ENCODE measurements at places on chromosomes 1 and 21. TPM values are rescaled to one million over a fixed set of nuclear protein-coding genes. Genes with fewer than 3 reads are reported as not detected.

- no peak for DNase-seq
- H3K4me1 ChIP-seq, result no peaks in the 10 kb centered on the region
- H3K27ac ChIP-seq, result peak overlapping the region; percentile 5
Measured at GRCh38 chr1:234372011-234372757, 1.1 kb upstream of the COA6 start.

DNA sequence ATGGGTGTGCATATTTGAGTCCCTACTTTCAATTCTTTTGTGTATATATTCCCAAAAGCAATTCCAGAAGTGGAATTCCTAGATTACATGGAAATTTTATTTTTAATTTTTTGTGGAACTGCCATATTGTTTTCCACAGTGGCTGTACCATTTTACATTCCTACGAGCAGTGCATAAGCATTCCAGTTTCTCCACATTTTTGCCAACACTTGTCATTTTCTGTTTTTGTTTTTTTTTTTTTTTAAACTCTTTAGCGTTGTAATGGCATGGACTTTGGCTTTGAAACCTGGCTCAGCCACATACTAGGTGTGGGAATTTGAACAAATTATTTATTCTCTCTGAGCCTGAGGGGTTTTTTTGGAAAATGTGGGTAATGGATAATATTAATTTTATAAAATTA lies 214.5 kb upstream of the UBE2U start:
- no peak overlapping the region for H3K27ac ChIP-seq
- H3K36me3 ChIP-seq, result no peaks in the 10 kb centered on the region
- no peaks in the 10 kb centered on the region for H3K4me1 ChIP-seq
- H3K27me3 ChIP-seq, result no peaks in the 10 kb centered on the region
- no peak overlapping the region for H3K4me3 ChIP-seq

DNA sequence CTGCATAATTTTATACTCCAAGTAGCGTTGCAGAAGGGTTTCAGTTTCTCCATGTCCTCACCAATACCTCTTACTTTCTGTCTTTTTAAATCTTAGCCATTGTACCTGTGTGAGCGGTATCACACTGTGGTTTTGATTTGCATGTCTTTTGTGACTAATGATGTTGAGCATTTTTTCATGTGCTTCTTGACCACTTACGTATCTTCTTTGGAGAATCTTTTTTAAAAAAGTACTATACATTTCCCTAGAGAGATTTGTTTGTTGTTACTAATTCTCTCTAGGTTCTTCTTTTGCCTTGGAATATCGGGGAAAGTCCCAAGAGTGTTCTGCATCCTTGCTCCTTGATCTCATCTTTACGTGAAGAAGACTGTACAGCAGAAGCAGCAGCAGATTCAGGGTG lies 81.8 kb upstream of the WARS2 start:
- H3K27ac ChIP-seq, result no peak overlapping the region
- H3K36me3 ChIP-seq, result no peaks in the 10 kb centered on the region
- no peak overlapping the region for H3K4me3 ChIP-seq
- H3K4me1 ChIP-seq, result no peaks in the 10 kb centered on the region

GRCh38 chr1:38183096-38183495 lies 136.5 kb upstream of the POU3F1 start:
- H3K27ac ChIP-seq, result no peak overlapping the region
- H3K4me1 ChIP-seq, result no peaks in the 10 kb centered on the region
- H3K27me3 ChIP-seq, result no peaks in the 10 kb centered on the region
- DNase-seq, result no peak
- no peak overlapping the region for H3K4me3 ChIP-seq

DNA sequence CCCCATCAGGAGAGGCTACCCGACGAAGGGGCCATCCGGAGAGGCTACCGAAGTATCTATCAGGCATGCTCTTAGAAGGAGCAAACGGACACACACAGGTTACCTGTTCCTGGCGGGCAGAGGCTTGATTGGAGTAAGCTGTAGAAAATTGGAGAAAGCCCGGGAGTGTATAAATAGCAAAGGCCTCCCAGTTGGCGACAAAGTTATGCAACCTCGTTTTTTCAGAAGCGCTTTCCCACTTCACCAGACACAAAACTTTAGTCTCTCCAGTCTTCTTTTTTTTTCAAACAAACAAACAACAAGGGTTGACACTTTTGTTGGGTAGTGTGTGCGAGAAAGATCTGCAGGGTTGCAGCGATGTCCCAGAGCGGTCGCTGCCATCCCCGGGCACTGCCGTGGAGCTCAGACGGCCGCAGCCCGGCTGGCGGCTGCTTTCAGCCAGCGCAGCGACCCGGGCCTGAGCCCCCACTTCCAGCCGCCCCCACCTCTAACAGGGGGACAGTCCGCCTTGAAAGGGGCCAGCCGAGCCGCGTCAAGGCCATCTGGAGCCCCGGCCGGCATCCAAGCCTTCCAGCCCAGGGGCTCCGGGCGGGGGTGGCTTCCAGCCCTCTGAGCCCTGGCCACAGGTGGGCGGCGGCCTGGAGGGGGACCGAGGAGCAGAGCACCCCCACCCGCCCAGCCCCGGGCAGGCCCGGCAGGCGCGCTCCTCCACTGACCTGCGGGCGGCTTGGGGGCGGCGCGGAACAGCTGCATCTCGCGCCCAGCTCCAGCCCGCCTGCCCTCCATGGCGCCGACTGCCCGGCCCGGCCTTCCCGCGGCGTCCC lies 616 bp downstream of the MCOLN3 start:
- DNase-seq, result no peak
- no peaks in the 10 kb centered on the region for H3K36me3 ChIP-seq
- no peak overlapping the region for H3K27ac ChIP-seq

GRCh38 chr21:32547018-32547417 lies 38.3 kb downstream of the TCP10L start:
- H3K27ac ChIP-seq, result no peak overlapping the region
- no peaks in the 10 kb centered on the region for H3K27me3 ChIP-seq
- no peaks in the 10 kb centered on the region for H3K36me3 ChIP-seq
- no peak overlapping the region for H3K4me3 ChIP-seq
- no peaks in the 10 kb centered on the region for H3K4me1 ChIP-seq
- DNase-seq, result no peak

DNA sequence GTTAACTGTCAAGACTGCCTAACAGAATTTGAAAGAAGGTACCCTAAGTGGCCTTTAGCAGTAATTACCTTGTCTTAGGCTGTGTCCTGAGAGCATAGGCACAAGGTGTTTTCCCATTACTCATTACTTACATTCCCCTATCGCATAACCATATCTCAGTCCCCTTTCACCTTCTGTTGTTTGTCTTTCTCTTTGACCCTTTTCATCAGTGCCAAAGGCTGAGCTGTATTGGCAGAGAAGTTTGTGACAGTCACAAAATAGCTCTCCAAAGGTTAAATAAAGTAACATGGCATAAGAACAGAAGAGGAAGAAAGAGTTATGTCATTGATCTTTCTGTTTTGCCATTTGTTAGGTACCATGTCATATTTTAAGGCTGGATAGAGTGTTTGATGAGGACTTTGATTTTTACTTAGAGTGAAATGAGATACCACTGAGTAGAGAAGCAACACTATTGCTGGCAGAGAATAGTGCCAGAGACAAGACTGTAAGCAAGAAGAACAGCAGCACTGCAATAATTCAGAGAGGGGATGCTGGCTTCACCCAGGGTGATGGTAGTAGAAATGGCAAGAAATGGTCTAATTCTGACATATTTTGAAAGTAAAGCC lies 497.8 kb downstream of the TTLL7 start:
- peak overlapping the region; percentile 54 for H3K27ac ChIP-seq
- H3K27me3 ChIP-seq, result no peaks in the 10 kb centered on the region
- peaks cover 16% of the 10 kb centered on the region for H3K4me1 ChIP-seq
- DNase-seq, result no peak
- no peak overlapping the region for H3K4me3 ChIP-seq
- H3K36me3 ChIP-seq, result no peaks in the 10 kb centered on the region

- no peak for DNase-seq
- peak overlapping the region; percentile 67 for H3K27ac ChIP-seq
- H3K4me1 ChIP-seq, result peaks cover 16% of the 10 kb centered on the region
- no peaks in the 10 kb centered on the region for H3K27me3 ChIP-seq
Measured at GRCh38 chr1:184755226-184756065, 788 bp upstream of the EDEM3 start.

DNA sequence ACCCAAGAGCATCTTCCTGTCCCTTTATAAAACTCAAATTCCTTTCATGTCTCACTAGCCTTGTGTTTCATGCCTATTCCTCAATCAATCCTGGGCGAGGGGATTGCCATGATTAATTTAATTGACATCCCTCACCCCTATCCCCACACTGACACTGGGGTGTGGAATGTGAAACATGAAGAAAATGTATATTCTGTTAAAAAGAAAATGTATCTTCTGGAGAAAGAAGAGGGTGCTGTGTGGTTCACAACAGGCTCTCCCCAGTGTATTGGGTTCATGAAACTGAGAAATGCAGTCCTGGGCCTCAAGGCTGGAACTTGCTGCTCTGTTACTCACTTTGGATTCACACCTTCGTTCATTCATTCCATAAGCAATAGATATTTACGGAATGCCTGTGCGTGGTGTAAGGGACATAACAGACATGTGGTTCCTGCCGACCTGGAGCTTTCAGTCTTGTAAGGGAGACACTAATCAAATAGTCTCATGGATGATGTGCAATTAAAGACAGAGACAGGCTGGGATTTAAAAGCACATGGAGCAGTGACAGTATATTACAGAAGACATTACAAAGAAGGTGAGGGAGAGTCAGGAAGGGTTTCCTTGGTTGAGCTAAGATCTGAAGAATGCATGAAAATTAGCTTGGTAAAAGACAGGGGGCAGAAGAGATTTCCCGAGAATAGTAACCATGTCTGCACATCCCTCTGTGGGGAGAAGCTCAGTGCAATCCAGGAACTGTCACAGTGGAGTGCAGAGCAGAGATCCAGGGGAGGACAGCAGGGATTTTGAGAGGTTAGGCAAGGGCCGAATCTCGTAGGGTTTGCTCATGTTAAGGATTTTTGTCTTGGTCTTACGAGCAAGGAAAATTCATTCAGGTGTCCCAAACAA lies 32.1 kb downstream of the SERTAD4 start:
- no peak overlapping the region for H3K4me3 ChIP-seq
- no peaks in the 10 kb centered on the region for H3K4me1 ChIP-seq
- no peak for DNase-seq
- no peaks in the 10 kb centered on the region for H3K27me3 ChIP-seq
- H3K36me3 ChIP-seq, result no peaks in the 10 kb centered on the region

DNA sequence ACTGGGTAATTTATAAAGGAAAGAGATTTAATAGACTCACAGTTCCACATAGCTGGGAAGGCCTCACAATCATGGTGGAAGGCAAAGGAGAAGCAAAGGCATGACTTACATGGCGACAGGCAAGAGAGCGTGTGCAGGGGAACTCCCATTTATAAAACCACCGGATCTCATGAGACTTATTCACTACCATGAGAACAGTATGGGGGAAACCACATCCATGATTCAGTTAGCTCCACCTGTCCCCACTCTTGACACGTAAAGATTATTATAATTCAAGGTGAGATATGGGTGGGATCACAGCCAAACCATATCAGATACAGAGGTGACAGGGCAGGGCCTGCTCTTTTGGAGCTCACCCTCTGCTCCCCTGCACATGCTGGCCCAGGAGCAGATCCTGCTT lies 31.4 kb upstream of the TMEM61 start:
- no peaks in the 10 kb centered on the region for H3K4me1 ChIP-seq
- H3K36me3 ChIP-seq, result no peaks in the 10 kb centered on the region
- no peak overlapping the region for H3K4me3 ChIP-seq
- DNase-seq, result no peak
- no peaks in the 10 kb centered on the region for H3K27me3 ChIP-seq

DNA sequence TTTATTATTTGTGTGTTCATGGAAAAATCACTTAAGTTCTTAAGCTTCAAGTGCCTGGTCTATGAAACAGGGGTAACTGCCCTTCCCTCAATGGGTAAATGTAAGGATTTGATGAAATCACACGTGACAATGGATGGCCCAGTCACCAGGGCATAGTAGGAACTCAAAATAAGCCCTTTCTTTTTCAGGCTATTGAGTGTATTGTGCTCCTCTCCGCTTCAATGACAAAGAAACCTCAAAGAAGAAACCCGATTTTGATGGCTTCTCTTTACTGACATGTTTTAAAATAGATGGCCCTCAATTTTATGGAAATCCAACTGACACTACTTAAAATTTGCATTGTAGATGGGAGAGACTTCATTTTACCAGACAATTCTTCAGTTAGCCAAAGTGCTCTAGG lies 543.5 kb downstream of the OMA1 start:
- H3K4me1 ChIP-seq, result no peaks in the 10 kb centered on the region
- H3K27me3 ChIP-seq, result no peaks in the 10 kb centered on the region
- H3K36me3 ChIP-seq, result no peaks in the 10 kb centered on the region
- no peak for DNase-seq
- no peak overlapping the region for H3K27ac ChIP-seq
- H3K4me3 ChIP-seq, result no peak overlapping the region

DNA sequence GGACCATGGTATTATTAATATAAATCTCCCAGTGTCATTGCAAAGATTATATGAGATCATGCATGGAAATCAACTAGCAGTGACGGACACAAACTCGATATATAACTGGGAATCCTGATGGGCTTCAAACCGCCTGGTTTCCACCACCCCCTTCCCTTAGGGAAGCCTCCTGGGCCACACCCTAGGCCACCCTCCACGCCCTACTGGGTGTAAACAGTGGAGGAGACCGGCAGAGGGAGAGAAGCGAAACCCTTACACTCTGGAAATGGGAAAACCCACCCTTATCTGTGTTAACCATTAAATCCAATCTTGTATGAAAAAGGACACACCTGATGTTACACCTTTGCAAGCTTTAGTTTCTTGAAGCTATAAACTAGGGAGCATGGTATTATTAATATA lies 595 bp upstream of the ZNHIT6 start:
- no peaks in the 10 kb centered on the region for H3K27me3 ChIP-seq
- H3K4me3 ChIP-seq, result peak overlapping the region; percentile 65
- H3K36me3 ChIP-seq, result peaks cover 6% of the 10 kb centered on the region
- peak overlapping the region; percentile 76 for H3K27ac ChIP-seq

GRCh38 chr1:160117709-160118183 lies 2.2 kb downstream of the ATP1A2 start:
- no peaks in the 10 kb centered on the region for H3K4me1 ChIP-seq
- H3K36me3 ChIP-seq, result no peaks in the 10 kb centered on the region
- no peaks in the 10 kb centered on the region for H3K27me3 ChIP-seq
- H3K27ac ChIP-seq, result no peak overlapping the region

DNA sequence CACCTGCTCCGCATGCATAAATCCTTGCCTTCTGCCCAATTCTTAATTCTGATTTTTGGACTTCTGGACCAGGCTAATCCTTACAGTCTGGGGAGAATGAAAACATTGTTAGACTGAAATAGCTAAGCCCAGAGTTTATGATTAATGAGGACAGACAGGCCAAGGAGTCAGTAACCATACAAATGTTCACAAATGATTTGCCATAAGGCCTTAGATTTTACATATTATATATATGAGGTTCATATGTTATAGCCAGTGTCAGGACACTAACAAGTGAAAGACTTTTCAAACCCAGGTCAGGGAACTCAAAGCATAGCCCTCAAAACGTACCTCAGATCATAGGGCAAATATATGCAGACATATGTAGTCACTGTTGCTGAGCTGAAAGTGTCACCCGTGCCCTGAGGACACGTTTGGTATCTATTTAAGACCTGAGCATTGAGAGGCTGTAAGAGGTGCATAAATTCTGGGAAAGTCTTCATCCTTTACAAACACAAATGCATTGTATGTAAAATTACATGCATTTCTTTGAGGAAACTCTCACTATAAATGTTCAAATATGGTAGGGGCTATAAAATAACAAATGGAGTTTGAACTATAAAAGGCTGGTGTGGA lies 45.3 kb upstream of the FBXO28 start:
- no peak overlapping the region for H3K4me3 ChIP-seq
- H3K27me3 ChIP-seq, result no peaks in the 10 kb centered on the region
- no peaks in the 10 kb centered on the region for H3K36me3 ChIP-seq
- H3K4me1 ChIP-seq, result no peaks in the 10 kb centered on the region
- no peak overlapping the region for H3K27ac ChIP-seq

Gene KRTAP13-2
- not detected for total RNA-seq

Gene GBP2
- total RNA-seq, result 22.2 TPM

Gene PEAR1
- total RNA-seq, result 2.2 TPM

Gene DCST2
- 0.72 TPM for total RNA-seq

Gene FCRL5
- 0.61 TPM for total RNA-seq

Gene CORT
- total RNA-seq, result not detected

Gene C8B
- total RNA-seq, result 573 TPM

Gene SLAMF7
- 0.81 TPM for total RNA-seq

Gene C1QA
- 67.8 TPM for total RNA-seq

All from right lobe of liver (tissue), 6 donors.